Renal cortical epithelial cell (primary cell): ENCODE measurements at places on chromosomes 7 and 10. TPM values are rescaled to one million over a fixed set of nuclear protein-coding genes. Genes with fewer than 3 reads are reported as not detected.
A peak's percentile ranks its signal among the peaks of the same experiment; 100 is the strongest.

DNA sequence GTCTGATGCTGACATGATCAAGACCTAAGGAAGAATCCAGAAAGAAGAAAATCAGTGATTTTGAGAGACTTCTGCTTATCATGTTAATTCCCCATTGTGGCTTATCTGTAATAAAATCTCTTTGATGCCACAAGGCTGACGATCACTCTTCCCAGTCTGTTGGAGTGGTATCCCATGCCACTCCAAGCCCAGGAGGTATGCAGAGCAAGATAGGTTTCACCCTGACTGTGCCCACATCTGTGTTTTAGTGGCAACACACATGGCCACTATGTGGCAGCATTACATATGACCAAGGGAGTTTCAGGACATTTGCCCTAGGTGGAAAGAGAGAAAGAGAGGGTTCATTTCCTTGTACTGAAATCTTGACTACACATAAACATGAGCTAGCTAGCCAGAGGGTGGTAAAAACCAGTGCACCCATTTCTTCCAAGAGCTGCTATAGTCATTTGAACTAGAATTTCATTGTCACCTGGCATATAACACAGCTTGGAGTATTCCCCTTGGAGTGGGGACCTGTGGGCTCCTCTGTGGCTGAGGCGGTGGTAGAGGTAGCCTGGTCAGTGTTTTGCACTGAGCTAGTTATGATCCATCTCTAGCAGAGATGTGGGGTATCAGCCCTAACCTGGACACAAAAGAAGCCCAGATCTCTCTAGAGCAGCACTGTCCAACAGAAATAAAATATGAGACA, 20.8 kb downstream of the LAMB4 start:
- DNase-seq = peak; percentile 59

DNA sequence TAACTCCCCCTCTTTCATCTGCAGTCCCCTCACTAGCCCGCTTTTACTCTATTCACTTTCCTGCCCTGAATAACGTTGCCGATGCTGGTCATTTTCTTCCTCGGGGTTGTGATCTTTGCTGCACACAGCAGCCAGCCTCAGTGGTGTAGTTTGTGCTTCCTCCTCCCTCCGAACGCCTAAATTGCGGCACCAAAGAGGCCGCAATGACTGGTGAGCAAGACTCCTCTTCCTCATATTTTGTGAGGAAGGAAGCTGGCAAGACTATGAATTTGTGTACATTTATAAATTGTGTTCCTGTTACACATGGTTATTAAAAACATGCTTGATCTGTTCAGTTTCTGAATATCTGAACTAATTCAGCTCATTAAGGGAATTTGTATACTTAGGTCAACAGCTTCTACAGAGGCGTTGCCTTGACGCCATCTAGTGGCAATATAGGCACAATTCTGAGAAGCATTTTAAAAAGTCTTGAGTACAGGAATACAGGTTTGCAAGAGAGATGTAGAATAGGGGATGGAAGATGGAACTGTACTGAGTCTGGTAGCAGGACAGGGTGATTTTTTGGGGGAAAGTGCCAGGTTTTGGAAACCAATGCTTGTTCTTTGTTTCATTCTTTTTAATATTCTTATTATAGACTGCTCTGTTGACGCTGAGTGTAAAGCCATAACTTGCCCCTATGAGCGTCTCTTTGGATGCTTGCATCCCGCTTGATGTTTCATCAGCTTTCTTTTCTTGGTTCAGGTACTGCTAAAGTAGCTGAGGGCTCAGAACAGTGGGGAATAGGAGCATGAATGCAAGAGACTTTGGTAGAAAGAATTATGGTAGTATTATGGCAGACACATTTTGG, 4.1 kb upstream of the TAS2R5 start:
- DNase-seq = peak; percentile 67

GRCh38 chr10:45249978-45250693, 65.3 kb downstream of the OR13A1 start:
- peak; percentile 72 for DNase-seq

DNA sequence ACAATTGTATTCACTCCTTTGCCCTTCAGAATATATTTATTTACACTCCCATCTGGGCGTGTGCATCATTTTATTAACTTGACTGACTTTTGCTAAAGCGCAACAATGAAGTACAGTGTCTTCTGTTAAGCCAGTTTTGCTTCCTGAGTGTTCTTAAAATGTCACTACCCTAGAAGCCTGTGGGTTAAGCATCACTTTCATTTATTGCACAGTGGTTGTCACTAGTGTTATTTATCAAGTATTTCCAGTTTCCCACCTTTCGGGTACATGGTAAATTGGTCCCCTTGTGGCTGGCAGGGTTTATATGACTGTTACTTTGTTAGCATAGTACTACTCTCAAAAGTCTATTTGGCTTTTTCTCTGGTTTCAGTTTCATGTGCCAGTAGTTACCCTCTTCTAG, 3.3 kb downstream of the HILPDA start:
- DNase-seq = no peak

DNA sequence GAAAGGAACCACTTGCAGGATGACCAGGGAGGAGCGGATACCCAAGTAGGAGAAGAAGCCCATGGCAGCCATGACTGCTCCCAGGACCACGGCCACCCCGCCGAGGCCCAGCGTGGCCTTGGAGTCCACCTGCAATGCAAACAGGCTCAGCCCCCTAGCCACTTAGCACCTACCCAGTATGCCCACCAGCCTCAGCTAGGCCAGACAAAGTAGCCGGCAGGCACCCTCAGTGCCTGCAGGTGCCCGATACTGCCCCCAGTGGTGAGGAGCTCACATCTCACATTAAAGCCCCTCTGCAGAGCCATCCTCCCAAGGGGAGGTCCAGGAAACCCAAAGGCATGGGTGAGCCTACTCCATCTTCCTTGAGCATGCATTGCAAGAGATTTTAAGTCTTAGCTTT, 6.6 kb downstream of the NPC1L1 start:
- peak; percentile 20 for DNase-seq

GRCh38 chr10:36119455-36119854, 477.4 kb upstream of the FZD8 start:
- DNase-seq = no peak

DNA sequence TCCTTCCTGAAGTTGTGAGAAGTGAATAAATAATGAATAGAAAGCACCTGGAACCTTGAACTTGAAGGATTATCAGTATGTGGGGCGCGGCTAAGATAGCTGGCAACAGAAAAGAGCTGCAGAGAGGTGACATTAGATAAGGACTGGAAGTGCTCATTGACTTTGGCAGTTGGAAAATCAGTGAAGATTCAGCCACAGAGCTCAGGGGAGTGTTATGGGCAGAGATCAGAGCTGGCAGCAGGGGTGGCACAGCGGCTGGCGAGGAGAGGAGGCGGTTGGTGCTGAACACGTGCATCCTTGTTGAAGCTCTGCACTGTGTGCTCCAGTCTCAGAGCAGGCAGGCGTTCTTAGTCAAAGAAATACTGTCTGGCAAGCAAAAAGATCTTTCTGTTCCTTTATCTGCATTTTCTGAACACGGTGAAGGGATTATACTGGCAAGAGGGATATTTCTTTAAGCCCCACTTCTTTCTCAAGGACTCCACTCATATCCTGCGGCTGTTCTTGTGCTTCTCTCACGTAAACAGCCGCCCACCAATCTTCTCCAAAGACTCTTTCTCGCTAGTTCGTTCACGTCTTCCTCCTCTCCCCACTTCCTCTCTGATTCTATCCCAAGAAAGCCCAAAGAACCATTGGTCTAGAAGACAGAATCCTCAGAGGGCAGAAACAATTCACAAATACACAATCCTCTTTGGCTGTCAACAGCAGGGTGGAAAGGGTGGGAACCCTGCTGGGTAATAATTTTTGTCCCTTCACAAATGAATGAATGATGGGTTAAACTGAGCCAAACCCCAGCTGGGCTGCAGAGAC, 38.6 kb upstream of the ADD3 start:
- no peak for DNase-seq

DNA sequence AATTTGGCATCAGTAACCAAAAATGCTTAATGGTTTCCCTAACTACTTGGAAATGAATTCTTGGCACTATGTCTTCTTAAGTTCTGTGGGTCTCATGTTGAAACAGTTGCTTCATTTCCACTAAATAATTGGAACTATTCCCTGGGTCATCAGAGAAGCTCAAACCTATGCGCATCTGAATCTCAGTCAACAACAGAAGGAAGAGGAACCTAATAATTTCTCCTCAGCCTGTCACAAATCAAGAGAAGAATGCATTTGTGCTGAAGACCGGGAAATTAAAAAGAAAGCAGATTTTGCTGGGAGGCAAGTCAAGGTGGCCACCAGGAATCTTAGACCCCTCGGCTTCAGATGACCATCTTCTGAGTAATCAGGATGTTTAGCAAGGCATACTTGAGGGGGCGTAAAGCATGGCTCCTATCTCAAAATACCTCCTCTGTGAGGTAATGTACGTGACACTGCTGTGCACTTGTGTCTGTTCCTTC, 41.4 kb downstream of the TOMM7 start:
- peak; percentile 33 for DNase-seq

DNA sequence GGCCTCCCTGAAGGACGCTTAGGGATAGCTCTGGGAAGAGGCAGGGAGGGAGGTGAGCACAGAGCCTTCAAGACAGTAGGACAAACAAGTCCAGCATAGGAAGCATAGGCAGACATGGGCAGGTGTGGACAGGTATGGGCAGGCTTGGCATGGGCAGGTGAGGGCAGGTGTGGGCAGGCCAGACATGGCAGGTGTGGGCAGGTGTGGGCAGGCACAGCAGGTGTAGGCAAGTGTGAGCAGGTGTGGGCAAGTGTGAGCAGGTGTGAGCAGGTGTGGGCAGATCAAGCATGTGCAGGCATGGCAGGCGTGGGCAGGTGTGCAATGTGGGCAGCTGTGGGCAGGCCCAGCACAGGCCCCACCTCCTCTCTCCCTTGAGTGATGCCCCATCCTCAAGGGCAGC, 148.8 kb upstream of the ZMIZ1 start:
- DNase-seq = no peak

GRCh38 chr7:157932498-157933218, 595.9 kb downstream of the DNAJB6 start:
- peak; percentile 2 for DNase-seq

DNA sequence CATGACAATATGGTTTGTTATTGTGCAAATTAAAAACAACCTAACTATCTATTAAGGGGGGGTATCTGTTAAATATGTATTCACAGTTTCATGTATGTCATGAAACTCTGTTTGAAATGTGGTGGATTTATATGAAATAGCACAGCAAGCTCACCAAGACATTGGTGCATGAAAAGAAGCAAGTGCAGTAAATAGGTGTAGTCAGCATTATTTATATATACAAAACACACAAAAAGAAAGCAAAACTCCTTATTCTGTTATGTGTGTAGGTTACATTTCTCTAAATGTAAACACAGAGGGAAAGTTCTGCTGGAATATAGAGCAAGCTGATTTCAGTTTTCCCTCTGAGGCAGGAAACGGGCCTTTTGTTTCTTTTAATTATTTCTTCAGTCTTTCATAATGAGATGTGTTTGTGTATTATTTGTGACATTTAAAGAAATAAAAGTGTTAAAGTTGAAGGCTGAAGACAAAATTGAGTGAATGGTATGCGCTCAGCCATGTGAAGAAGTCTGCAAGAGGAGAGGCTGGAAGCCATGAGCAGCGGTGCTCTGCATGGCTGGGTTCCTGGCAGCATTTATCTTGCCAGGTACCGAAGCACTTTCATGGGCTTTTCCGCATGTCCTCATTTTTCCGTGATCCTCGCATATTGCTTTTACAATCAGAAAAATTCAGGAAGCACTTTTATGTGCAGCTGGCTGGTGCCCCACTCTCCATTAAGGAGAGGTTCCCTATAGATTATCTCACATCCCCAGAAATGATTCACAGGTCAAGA, 38.5 kb downstream of the GRID1 start:
- no peak for DNase-seq

DNA sequence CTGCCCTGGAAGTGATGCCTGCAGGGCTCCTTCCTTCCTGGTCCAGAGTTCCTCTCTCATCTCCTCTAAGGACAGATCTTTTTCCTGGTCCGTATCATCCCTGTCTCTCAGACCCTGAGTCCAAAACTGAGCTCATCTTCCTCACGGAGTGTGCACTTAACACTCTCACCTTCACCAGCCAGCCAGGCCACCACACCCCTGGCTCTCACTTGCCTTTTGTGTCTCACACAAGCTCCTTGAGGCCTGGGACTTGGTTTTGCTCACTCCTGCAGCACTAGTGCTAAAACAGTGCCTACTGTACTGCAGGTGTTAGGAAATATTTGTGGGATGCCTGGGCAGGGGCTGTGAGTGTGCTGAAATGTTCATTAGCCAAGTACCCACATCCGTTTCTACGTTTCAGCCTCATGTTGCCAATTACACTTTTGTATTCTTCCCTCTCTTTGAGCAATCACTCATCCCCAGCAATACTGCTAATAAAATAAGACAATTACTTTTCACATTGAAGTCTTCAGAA, 21.4 kb upstream of the PARP12 start:
- no peak for DNase-seq

DNA sequence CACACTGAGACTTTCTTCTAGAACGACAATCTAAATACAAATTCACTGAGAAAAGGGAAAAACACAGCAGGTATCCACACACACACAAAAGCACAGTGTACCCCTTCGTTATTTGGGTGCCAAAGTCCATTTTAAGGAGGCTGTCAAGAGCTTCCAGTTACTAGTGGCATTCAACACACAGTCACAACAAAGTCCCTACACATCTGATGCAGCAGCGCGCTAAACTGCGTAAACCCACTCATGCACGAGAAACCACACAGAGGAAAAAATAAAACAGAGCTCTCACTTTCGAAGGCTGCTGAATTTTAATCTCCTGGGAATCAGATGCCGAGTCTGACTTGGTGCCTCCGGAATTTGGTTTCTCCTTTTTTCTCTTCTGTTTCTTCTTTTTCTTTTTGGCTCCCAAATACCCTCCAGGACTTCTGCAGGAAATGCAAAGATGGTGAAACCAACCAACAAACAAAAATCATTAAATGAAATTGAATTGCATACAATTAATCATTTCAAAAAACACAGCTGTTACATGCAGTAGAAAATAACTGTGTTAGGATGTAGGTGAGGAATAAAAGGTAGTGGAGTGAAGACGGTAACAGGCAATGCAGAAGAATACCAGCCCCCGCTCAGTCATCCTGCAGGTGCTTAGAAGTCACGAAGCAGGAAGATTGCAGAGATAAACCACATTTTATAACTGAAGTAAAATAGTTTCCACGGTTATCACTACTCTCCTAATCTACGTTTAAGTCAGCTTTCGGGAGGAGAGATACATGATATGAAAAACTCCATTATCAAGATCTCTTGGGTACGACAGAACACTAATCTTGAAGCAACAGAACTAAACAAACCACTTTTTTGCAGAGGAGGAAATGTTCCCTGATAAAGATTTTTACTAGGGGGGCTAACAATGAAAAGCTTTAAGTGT, 27.1 kb downstream of the NMT2 start:
- no peak for DNase-seq

- no peak for DNase-seq
Observed at GRCh38 chr7:105916603-105917002, 40.2 kb upstream of the ATXN7L1 start.

GRCh38 chr10:95475003-95475383, 86.2 kb downstream of the SORBS1 start:
- no peak for DNase-seq

GRCh38 chr10:27612551-27613035, 108.5 kb downstream of the RAB18 start:
- no peak for DNase-seq

Gene SLC13A1
- total RNA-seq = not detected in 2 replicates

Gene ANKRD22
- 0.05 and 1.0 TPM in 2 replicates for total RNA-seq
